ENCODE measurements at places on chromosomes 2 and 18.

DNA sequence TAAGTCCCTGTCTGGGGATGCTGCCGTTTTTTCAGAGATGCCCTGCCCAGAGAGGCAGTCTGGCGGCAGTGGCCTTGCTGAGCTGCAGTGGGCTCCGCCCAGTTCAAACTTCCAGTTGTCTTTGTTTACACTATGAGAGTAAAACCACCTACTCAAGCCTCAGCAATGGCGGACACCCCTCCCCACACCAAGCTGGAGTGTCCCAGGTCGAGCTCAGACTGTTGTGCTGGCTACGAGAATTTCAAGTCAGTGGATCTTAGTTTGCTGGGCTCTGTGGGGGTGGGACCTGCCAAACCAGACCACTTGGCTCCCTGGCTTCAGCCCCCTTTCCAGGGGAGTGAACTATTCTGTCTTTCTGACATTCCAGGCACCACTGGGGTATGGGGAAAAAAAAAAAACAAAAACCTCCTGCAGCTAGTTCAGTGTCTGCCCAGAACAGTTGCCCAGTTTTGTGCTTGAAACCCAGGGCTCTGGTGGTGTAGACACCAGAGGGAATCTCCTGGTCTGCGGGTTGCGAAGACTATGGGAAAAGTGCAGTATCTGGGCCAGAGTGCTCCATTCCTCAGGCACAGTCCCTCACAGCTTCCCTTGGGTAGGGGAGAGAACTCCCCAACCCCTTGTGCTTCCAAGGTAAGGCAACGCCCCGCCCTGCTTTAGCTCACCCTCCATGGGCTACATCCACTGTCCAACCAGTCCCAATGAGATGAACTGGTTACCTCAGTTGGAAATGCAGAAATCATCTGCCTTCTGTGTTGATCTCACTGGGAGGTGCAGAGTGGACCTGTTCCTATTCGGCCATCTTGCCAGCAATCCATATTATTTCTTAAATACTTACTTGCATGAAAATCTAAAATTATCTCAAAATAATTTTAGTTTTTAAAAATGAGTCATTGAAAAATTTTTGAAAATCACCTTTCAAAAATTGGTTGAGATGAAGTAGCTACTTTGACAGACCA lies 338.0 kb downstream of the OSR1 start:
- DNase-seq = no peak

DNA sequence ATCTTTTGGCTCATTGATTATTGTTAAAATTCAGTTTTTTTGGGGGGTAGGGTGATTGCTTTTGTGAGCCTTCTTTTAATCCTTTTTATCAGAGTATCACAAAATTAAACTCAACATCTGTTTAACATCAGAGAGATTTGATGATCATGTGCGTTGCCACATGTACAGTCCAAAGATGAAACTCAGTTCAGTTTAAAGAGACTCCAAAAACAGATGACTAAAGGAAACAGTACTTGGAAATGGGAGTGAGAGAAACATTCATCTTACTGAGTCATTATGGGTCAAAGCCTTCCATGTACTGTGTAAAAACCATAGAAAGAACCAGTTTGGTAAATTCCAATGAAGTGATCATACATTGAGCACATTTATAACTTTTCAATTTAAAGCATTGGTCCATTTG lies 53.0 kb downstream of the LYPD6 start:
- DNase-seq = no peak

- DNase-seq = no peak
These were observed 75.9 kb upstream of the COL3A1 start for GRCh38 chr2:188898261-188898660.

GRCh38 chr18:72986103-72986502 lies 118.3 kb upstream of the NETO1 start:
- DNase-seq = no peak

DNA sequence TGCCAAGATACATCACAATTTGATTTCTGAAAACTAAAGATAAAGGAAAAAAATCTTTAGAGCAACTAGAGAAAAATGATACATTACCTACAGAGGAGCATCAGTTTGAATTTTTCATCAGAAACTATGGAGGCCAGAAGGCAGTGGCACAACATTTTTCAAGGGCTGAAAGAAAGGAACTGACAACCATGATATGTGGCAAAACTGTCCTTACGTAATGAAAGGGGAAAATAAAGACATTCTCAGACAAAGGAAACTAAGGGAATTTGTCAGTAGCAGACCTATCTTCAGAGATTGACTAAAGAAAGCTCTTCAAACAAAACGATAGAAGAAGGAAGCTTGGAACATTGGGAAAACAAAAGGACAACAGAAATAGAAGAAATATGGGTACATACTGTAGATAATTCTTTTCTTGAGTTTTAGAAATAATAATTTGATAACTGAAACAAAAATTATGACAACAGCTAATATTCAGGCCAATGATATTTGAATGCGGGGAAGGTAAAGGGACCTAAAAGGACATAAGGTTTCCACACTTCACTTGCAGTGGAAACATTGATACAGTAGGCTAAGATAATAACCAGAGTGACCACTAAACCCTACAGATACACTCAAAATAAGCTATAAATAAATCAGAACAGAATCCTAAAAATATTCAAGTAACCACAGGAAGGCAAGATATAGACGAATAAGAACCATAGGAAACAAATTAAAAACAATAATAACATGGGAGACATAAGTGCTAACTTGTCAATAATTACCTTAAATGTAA lies 70.0 kb upstream of the NPAS2 start:
- DNase-seq = no peak

DNA sequence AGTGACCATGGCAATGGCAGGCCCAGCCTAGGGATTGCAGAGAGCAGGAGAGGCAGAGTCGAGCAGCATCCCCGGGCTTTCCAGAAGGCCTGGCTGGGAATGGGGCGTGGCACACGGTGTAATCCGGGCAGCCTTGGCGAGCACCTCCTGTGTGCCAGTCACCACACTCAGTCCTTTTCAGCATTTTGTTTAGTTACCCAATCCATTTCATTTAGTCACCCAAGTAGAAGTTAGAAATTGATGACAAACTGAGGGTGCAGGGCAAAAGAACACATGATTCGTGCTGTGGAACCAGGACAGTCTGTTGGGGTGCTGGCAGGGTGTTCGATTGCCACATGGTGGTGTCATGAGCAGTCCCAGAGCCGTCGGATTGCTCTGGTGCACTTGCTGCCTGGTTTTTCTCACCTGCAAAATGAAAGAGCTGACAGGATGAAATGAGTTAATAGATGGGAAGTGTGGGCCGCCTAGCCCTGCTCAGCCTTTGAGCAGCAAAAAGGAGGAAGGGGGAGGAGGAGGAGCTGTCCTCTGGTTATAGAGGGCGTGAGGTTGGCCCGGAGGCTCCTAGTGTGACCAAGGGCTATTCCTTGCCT lies 299.4 kb downstream of the AGAP1 start:
- DNase-seq = peak; percentile 79

DNA sequence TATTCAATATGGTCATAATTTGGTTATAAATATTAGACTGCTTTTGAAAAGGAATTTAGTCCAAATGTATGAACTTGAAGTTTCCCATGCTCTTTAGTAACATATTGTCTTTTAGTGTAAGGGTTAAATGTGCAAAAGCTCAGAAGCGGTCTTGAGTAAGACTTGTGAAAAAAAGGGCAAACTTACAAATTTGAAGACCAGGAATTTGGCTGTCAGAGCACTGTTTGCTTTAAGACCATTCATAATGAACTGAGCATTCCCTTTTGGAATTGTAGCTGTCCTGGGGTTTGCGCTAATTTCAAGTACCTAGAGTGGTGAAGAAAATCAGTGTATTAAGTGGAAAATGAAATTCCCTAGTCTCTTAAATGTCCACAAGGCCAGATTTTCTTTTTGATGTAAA lies 6.9 kb upstream of the ZEB2 start:
- no peak for DNase-seq

GRCh38 chr2:23449413-23449812 lies 64.4 kb downstream of the KLHL29 start:
- DNase-seq = peak; percentile 11

GRCh38 chr18:13279181-13280069 lies 60.9 kb downstream of the LDLRAD4 start:
- DNase-seq = no peak

GRCh38 chr18:32730620-32731091 lies 42.2 kb downstream of the KLHL14 start:
- DNase-seq = no peak

DNA sequence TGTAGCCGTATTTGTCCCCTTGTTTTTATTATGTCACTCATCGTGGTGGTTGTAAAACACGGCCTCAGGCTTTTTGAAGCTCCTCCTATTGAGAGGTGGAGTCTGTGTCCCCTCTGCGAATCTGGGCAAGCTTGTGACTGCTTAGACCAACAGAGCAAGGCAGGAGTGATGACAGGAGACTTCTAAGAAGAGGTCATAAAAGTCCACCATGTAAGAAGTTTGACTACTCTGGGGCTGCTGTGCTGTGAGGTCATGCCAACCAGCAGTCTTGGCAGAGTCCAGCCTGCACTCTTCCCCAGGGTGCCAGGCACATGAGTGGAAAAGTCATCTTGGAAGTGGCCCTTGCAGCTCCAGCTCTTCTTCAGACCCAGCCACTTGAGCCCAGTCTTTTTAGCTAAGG lies 83.8 kb upstream of the SPTBN1 start:
- DNase-seq = no peak

DNA sequence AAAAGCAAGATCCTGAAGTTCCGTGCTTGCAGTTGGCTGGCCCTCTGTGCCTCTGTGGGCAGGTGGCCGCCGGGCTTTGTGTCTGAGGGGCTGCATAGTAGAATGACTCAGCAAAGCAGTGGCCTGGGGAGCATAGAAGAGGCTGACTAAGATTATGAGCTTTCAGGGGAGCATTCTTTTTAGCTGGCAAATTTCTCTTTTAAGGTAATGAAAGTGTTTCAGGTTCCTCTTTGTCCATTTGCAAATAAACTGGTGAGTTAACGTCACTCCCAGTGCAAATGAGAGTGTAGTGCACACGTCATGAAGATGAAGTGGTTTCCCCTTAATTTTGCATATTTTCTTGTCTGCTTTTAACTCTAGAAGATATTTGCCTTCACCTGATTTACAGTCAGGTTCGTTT lies 98.6 kb downstream of the BCL2L11 start:
- no peak for DNase-seq

DNA sequence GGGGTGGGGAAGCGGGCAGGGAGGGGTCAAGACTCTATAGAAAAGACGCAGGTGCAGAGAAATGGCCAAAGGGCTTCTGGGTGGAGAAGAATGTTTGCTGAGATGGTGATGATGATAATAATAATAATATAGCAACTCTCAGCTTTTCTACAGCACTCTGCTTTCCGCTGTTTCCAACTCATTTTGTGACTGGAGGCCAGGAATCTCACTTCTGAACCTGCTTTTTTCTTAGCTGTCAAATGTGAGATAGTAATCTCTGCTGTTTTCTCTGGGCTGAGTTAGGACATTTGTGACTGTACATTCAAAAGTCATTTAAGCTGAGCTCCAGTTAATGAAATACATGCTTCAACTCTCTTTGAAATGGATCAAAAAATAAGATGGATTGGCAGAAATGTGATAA lies 58.4 kb downstream of the TNS1 start:
- no peak for DNase-seq

- DNase-seq = no peak
These were observed 122.9 kb upstream of the KLF7 start for GRCh38 chr2:207288628-207289027.

DNA sequence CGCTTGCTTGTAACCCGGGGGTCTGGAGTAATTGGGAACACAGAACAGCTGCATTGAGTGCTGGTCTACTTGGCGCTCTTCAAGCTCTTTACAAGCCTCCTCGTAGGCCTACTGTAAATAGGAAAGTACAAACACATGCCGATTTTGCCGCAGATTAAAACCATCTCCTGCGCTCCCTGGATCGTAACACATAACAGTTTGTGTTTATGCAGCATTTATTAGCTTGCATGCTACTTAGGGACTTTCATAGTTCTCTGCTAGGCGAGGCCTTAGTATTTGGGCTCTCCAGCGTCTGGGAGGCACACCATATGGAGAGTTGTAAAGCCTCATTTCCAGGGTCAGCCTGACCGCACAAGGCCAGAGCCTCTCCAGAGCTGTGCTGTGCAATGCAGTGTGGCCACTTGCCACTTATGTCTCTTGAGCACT lies 84.0 kb upstream of the HAAO start:
- no peak for DNase-seq

GRCh38 chr2:221562226-221562625 lies 9.9 kb downstream of the EPHA4 start:
- no peak for DNase-seq

DNA sequence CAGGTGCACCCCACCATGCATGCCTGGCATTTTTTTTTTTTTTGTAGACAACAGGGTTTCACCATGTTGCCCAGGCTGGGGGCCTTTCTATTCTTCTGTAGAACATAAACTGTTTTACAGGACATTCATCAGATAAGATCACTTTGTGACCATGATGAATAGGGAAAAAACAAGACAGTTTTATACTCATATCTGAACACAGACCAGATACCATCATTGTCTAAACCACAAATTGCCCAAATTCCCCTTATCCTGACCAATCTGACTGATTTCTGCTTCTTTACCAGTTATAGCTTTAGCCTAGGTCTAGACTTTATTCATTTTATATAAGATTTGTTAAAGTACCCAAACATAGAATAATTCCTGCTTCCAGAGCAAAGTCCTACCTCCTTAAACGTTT lies 1699.3 kb upstream of the TMEFF2 start:
- no peak for DNase-seq

- DNase-seq = no peak
These were observed 177.1 kb downstream of the PTGR3 start for GRCh38 chr18:75031717-75032317.

- DNase-seq = no peak
These were observed 86.1 kb upstream of the ITPRID2 start for GRCh38 chr2:181805228-181806038.

- no peak for DNase-seq
These were observed 832.4 kb upstream of the CDH2 start for GRCh38 chr18:29009250-29009803.

- DNase-seq = no peak
These were observed 57.5 kb downstream of the WDPCP start for GRCh38 chr2:63530704-63531279.

- no peak for DNase-seq
These were observed 25.3 kb downstream of the PIEZO2 start for GRCh38 chr18:11124054-11124453.

- DNase-seq = no peak
These were observed 87.5 kb downstream of the TCF4 start for GRCh38 chr18:55500316-55501086.

- no peak for DNase-seq
These were observed at the start of gene DGKD for GRCh38 chr2:233353769-233354499. DGKD (plus strand) TSS chr2:233354494; CDS start chr2:233354519, 25 bp downstream.

DNA sequence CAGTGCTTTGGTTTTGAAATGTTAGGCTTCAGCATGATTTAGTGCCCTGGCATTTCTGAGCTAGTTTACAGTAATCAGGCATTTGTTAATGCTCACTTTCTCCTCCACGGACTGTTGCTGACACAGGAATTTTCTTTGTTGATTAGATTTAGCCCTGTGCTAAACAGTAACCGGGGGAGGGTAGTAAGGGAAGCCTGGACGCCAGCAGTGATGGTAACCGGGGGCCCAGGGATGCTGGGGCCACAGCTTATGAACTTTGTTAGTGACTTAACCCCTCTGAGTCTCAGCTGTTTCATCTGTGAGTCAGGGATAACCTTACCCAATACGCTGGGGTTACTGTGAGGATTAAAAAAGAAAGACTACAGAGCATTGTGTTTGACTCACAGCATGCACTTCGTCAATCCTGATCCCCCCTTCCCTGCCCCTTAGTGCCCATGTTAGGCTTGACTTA lies 33.5 kb downstream of the KLHL29 start:
- DNase-seq = peak; percentile 62

- DNase-seq = no peak
These were observed 322.0 kb downstream of the PRKCE start for GRCh38 chr2:45973426-45973825.

- no peak for DNase-seq
These were observed 270.6 kb downstream of the CELF4 start for GRCh38 chr18:37294951-37295350.

- no peak for DNase-seq
These were observed 91.3 kb upstream of the RAB27B start for GRCh38 chr18:54736981-54737380.

Measured in osteocyte (in vitro differentiated cells).